Chondrocyte (in vitro differentiated cells): ENCODE measurements at places on chromosomes 4 and X.
A peak's percentile ranks its signal among the peaks of the same experiment; 100 is the strongest.

GRCh38 chrX:19532709-19533108 lies 17.4 kb upstream of the MAP3K15 start:
- no peaks in the 10 kb centered on the region for H3K36me3 ChIP-seq
- H3K27me3 ChIP-seq = no peaks in the 10 kb centered on the region
- DNase-seq = no peak
- H3K27ac ChIP-seq = no peak overlapping the region

GRCh38 chrX:2748171-2748814 lies 3.5 kb upstream of the XG start:
- no peaks in the 10 kb centered on the region for H3K27me3 ChIP-seq
- peaks cover 7% of the 10 kb centered on the region for H3K36me3 ChIP-seq
- no peak overlapping the region for H3K4me3 ChIP-seq
- DNase-seq = no peak
- no peak overlapping the region for H3K27ac ChIP-seq

- no peak overlapping the region for H3K27ac ChIP-seq
- H3K36me3 ChIP-seq = no peaks in the 10 kb centered on the region
- no peaks in the 10 kb centered on the region for H3K4me1 ChIP-seq
- no peak overlapping the region for H3K4me3 ChIP-seq
These were observed 64.1 kb upstream of the SMAD1 start for GRCh38 chr4:145417348-145418130.

- DNase-seq = no peak
- no peaks in the 10 kb centered on the region for H3K27me3 ChIP-seq
- H3K36me3 ChIP-seq = no peaks in the 10 kb centered on the region
- H3K4me1 ChIP-seq = no peaks in the 10 kb centered on the region
- no peak overlapping the region for H3K4me3 ChIP-seq
These were observed 459.5 kb downstream of the GASK1B start for GRCh38 chr4:157713342-157713741.

GRCh38 chr4:125582302-125582701 lies 267.5 kb downstream of the FAT4 start:
- DNase-seq = no peak
- H3K4me3 ChIP-seq = no peak overlapping the region
- peaks cover 10% of the 10 kb centered on the region for H3K4me1 ChIP-seq
- H3K27me3 ChIP-seq = no peaks in the 10 kb centered on the region

DNA sequence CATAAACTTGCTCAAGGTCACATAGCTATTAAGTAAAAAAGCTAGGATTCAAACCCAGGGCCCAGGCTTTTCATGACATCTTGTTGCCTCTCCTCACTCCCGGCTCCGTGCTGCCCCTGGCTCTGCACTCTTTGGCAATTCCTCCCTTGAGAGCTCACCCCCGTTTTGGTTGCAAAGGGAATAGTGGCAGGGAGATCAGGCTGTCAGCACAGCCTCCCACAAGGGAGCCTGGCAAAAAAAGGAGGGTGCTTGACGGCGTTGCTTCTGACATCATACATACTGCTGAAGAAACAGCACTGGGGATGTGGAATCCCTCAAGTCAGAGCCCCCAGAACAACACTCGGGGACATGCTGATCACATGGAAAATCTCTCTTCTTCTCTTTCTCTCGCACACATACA lies 20.5 kb downstream of the IQSEC2 start:
- H3K27me3 ChIP-seq = no peaks in the 10 kb centered on the region
- H3K4me1 ChIP-seq = peaks cover 16% of the 10 kb centered on the region
- DNase-seq = no peak
- H3K36me3 ChIP-seq = peaks cover 2% of the 10 kb centered on the region
- H3K27ac ChIP-seq = no peak overlapping the region

- H3K27ac ChIP-seq = peak overlapping the region; percentile 41
- peaks cover 10% of the 10 kb centered on the region for H3K27me3 ChIP-seq
- no peak for DNase-seq
These were observed 285.2 kb upstream of the GATB start for GRCh38 chr4:152045807-152046571.

- H3K36me3 ChIP-seq = no peaks in the 10 kb centered on the region
- no peaks in the 10 kb centered on the region for H3K27me3 ChIP-seq
- DNase-seq = no peak
- H3K27ac ChIP-seq = peak overlapping the region; percentile 85
These were observed 2.8 kb upstream of the CHIC2 start for GRCh38 chr4:54067166-54067565.

DNA sequence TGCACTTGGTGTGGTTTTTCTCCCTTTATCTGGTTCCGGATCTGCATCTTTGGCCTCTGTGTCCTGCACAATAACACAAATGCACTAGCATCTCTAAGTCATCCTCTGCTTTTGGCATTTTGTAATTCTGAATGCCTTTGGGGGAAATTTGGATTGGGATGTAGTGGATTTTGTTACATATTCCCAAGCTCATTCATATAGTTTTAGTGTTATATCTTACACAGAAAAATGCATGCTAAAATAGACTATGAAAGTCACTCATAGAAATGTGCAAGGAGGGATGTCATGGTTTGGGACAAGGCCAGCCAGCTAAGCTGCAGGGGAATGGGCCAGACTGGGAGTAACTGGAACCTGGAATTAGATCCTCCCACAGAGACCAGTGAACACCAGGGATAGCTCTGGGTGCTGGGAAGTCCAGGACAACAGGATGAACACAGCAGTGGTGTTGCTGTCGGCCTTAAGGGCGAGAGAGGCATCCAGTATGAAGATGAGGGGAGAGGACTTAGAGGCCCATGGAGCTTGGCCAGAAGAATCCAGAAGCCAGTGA lies 20.1 kb downstream of the ENPP6 start:
- H3K27me3 ChIP-seq = peaks cover 4% of the 10 kb centered on the region
- H3K27ac ChIP-seq = no peak overlapping the region

DNA sequence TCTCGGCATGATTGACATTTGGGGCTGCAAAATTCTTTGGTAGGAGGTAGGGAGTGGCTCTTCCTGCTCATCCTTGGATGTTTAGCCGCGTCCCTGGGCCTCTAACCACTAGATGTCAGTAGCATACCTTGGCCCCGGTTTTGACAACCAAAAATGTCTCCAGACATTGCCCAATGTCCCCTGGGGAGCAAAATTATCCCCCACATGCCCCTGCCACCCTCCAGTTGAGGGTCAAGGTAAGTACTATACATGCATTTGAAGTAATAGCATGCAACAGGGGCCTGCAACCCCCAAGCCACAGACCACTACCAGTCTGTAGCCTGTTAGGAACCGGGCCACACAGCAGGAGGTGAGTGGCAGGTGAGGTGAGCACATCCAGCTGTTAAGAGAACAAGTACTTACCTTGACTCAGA lies 17.6 kb upstream of the KIAA1210 start:
- no peak overlapping the region for H3K27ac ChIP-seq
- H3K36me3 ChIP-seq = no peaks in the 10 kb centered on the region
- H3K4me1 ChIP-seq = no peaks in the 10 kb centered on the region
- no peak overlapping the region for H3K4me3 ChIP-seq

GRCh38 chr4:139214039-139214534 lies 37.1 kb upstream of the ELF2 start:
- no peaks in the 10 kb centered on the region for H3K36me3 ChIP-seq
- H3K4me3 ChIP-seq = no peak overlapping the region

DNA sequence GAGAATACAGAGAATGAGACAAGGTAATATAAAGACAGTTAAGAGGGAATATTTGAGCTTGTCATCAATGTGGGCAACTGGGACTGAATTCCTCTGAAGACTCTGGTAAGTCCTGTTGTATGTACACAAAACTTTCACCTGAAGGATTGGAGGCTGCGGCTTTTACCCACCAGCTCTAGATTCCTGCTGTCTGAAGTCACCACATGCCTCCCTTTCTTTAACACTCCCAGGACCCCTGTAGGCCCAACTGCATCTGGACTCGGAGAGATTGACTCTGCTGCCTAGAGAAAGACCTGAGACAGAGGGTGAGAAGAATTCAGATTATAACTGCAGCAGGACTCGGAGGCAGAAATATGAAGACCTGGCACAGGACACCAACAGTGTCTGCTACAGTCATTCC lies 1048.0 kb downstream of the PDHA2 start:
- DNase-seq = no peak
- no peak overlapping the region for H3K4me3 ChIP-seq
- no peaks in the 10 kb centered on the region for H3K4me1 ChIP-seq
- no peak overlapping the region for H3K27ac ChIP-seq
- no peaks in the 10 kb centered on the region for H3K27me3 ChIP-seq
- H3K36me3 ChIP-seq = no peaks in the 10 kb centered on the region

- peak overlapping the region; percentile 34 for H3K27ac ChIP-seq
- H3K4me3 ChIP-seq = no peak overlapping the region
- no peak for DNase-seq
- no peaks in the 10 kb centered on the region for H3K27me3 ChIP-seq
- H3K36me3 ChIP-seq = no peaks in the 10 kb centered on the region
These were observed 19.9 kb downstream of the AR start for GRCh38 chrX:67563469-67564448.

GRCh38 chr4:25552580-25553271 lies 102.9 kb upstream of the SLC34A2 start:
- H3K27me3 ChIP-seq = peaks cover 10% of the 10 kb centered on the region
- H3K4me1 ChIP-seq = no peaks in the 10 kb centered on the region
- no peaks in the 10 kb centered on the region for H3K36me3 ChIP-seq
- DNase-seq = no peak
- H3K27ac ChIP-seq = no peak overlapping the region
- no peak overlapping the region for H3K4me3 ChIP-seq

GRCh38 chrX:22041907-22042530 lies 9.9 kb downstream of the PHEX start:
- peaks cover 5% of the 10 kb centered on the region for H3K4me1 ChIP-seq
- peaks cover 2% of the 10 kb centered on the region for H3K36me3 ChIP-seq
- no peak overlapping the region for H3K4me3 ChIP-seq
- no peak for DNase-seq
- H3K27ac ChIP-seq = no peak overlapping the region

- H3K4me1 ChIP-seq = no peaks in the 10 kb centered on the region
- H3K36me3 ChIP-seq = peaks cover 7% of the 10 kb centered on the region
These were observed 185.0 kb downstream of the PTTG2 start for GRCh38 chr4:38145033-38145678.

- H3K36me3 ChIP-seq = no peaks in the 10 kb centered on the region
- no peak for DNase-seq
- no peak overlapping the region for H3K27ac ChIP-seq
- H3K4me3 ChIP-seq = no peak overlapping the region
- peaks cover 3% of the 10 kb centered on the region for H3K4me1 ChIP-seq
These were observed 68.5 kb downstream of the CEP44 start for GRCh38 chr4:174352061-174352819.

GRCh38 chr4:176309046-176309445 lies 10.7 kb upstream of the SPCS3 start:
- H3K27ac ChIP-seq = no peak overlapping the region
- H3K4me1 ChIP-seq = no peaks in the 10 kb centered on the region
- H3K36me3 ChIP-seq = no peaks in the 10 kb centered on the region
- H3K4me3 ChIP-seq = no peak overlapping the region
- no peak for DNase-seq

DNA sequence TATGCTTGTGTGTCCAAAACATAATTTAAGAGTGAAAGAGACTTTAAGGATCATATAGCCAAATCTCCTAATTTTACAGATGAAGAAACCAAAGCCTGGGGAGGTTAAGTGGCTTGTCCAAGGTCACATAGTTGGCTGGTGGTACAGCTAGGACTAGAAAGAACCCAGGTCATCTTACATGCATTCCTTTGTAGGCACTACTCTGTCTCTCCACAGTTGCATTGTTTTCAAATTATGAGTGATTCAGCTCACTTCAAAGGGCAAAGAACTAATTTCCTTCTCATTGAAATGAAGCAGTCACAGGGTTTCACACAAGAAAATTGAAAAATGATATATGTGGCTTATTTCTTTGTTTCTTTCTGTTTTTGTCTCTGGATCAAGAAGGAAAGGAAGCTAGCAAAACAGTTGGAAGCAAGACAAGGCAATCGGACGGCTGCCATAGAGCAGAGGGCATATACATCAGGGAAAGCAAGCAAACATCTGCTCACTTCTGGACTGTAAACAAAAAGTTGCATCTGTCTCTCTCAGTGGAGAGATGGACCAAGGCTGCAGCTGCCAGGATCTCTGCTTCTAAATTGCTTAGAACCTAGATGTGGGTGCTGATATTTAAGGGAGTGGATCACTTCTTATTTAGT lies 107.5 kb upstream of the AMOT start:
- no peak for DNase-seq
- H3K27ac ChIP-seq = no peak overlapping the region
- peaks cover 23% of the 10 kb centered on the region for H3K27me3 ChIP-seq
- no peaks in the 10 kb centered on the region for H3K36me3 ChIP-seq

- no peak for DNase-seq
- H3K27me3 ChIP-seq = peaks cover 5% of the 10 kb centered on the region
- H3K4me1 ChIP-seq = no peaks in the 10 kb centered on the region
- no peak overlapping the region for H3K4me3 ChIP-seq
- H3K27ac ChIP-seq = no peak overlapping the region
- no peaks in the 10 kb centered on the region for H3K36me3 ChIP-seq
These were observed 146.8 kb downstream of the KLHL4 start for GRCh38 chrX:87664381-87664780.

DNA sequence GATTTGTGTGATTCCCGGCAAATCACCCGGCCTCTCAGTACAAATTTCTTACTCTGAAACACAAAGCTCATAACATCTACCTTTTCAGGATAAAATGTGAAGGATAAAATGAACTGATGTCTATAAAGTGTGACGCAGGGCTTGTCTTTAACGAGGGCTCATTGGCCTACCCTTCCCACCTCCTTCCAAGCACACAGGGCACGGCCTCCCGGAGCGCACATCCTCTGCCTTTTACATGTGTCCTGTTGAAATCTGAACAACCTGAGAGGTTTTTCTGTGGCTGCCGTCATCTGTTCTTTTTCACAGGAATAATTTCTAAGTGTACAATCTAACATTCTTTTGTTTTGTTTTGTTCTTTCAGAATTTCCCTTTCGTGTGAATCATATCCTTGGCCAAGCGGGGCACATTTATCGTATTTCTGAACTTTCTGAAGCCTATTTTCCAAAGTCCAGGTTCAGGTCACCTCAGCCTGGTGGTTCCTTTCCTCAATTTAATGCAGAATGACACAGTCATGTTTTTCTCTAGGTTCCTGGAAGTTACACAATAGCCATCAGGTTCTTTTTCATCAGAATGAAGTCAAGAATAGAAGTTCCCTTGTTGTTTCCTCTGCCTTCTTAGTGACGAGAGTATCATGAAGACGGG lies 53.1 kb upstream of the SPRY1 start:
- peaks cover 16% of the 10 kb centered on the region for H3K4me1 ChIP-seq
- H3K36me3 ChIP-seq = no peaks in the 10 kb centered on the region
- no peak overlapping the region for H3K27ac ChIP-seq
- H3K4me3 ChIP-seq = no peak overlapping the region
- no peaks in the 10 kb centered on the region for H3K27me3 ChIP-seq

GRCh38 chr4:9903317-9903716 lies 118.0 kb downstream of the SLC2A9 start:
- no peak for DNase-seq
- H3K4me3 ChIP-seq = no peak overlapping the region
- H3K4me1 ChIP-seq = no peaks in the 10 kb centered on the region
- H3K36me3 ChIP-seq = no peaks in the 10 kb centered on the region
- H3K27me3 ChIP-seq = peaks cover 15% of the 10 kb centered on the region
